ENCODE measurements at places on chromosomes 5 and 9. TPM values are rescaled to one million over a fixed set of nuclear protein-coding genes. Genes with fewer than 3 reads are reported as not detected.

The LOX gene
- total RNA-seq = 1.6 TPM

The RASEF gene
- 8.6 TPM for total RNA-seq

The GARIN3 gene
- not detected for total RNA-seq

The ADAM19 gene
- total RNA-seq = 17.6 TPM

The CDH6 gene
- total RNA-seq = 0.19 TPM

The LPCAT1 gene
- 154 TPM for total RNA-seq

The CYLC2 gene
- not detected for total RNA-seq

The LVRN gene
- not detected for total RNA-seq

The SHISAL2B gene
- not detected for total RNA-seq

The PCDHA11 gene
- 0.43 TPM for total RNA-seq

The BTF3 gene
- total RNA-seq = 1,023 TPM

The TRIM36 gene
- total RNA-seq = 1.7 TPM

The HRH2 gene
- 0.71 TPM for total RNA-seq

The CHMP5 gene
- 86.9 TPM for total RNA-seq

The PTGES gene
- total RNA-seq = 92.3 TPM

The GABRA1 gene
- not detected for total RNA-seq

The CDK5RAP2 gene
- total RNA-seq = 31.9 TPM

The OLFML2A gene
- 18.2 TPM for total RNA-seq

The GARNL3 gene
- total RNA-seq = 2.3 TPM

The SREK1 gene
- 31.6 TPM for total RNA-seq

The CA9 gene
- total RNA-seq = 5.3 TPM

The BTNL9 gene
- 0.88 TPM for total RNA-seq

The GDA gene
- total RNA-seq = 1.3 TPM

The ZNF300 gene
- 3.0 TPM for total RNA-seq

The SPINK4 gene
- total RNA-seq = not detected

The BHMT2 gene
- not detected for total RNA-seq

The GM2A gene
- 17.9 TPM for total RNA-seq

The CD14 gene
- 5.6 TPM for total RNA-seq

The PPP3R2 gene
- total RNA-seq = not detected

The C5 gene
- total RNA-seq = 12.5 TPM

The PCDHGB3 gene
- 0.35 TPM for total RNA-seq

The MRPS30 gene
- total RNA-seq = 39.6 TPM

The NPR3 gene
- total RNA-seq = 20.9 TPM

The CCDC183 gene
- 0.31 TPM for total RNA-seq

The PCDHGC4 gene
- not detected for total RNA-seq

The ALG2 gene
- 52.8 TPM for total RNA-seq

The TAF1L gene
- total RNA-seq = not detected

The FAM81B gene
- total RNA-seq = not detected

The PLAC8L1 gene
- not detected for total RNA-seq

The DIRAS2 gene
- not detected for total RNA-seq

The ADAMTS2 gene
- not detected for total RNA-seq

The ISL1 gene
- 0.09 TPM for total RNA-seq

The CATSPER3 gene
- total RNA-seq = 0.59 TPM

The BNC2 gene
- total RNA-seq = 5.1 TPM

The NOL6 gene
- 64.7 TPM for total RNA-seq

The SPATA31A3 gene
- not detected for total RNA-seq

The FCN2 gene
- total RNA-seq = not detected
